ENCODE measurements at places on chromosomes 3 and 15.
A peak's percentile ranks its signal among the peaks of the same experiment; 100 is the strongest.

GRCh38 chr3:58900386-58900785, 149.4 kb downstream of the CFAP20DC start:
- no peak for DNase-seq

GRCh38 chr3:172441581-172441980, 6.7 kb downstream of the GHSR start:
- DNase-seq = no peak

DNA sequence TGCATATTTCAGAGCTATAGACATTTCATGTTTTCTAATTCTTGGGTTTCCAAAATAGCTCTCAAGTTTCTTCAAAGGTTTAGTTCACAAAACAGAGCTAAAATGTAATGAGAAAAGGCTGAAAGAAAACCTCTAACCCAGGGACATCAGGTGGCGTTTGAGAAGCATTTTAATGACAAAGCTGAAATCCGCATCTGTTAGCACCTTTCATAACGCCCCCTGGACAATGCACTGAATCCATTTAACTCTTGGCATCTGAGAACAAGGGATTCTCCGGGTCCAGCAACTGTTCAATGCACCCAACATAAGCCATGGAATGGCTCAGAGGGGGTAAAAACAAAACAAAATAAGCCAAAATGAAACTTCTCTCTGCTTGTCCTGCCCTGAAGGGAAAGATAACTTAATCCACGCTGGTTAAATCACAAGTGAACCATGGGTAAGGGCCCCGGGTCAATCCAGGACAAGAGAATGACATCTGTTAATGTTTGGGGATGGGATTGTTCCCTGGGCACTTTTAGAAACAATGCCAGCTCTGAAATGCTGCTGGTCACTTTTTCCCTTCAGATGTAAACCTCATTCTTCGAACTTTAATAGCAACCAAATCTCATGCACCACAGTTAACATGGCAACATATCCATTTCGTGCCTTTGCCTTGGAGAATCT, 466.2 kb upstream of the ADAMTS9 start:
- no peak for DNase-seq

- no peak for DNase-seq
Measured at GRCh38 chr15:56871185-56871584, 47.3 kb upstream of the TCF12 start.

GRCh38 chr15:67777773-67778172, 47.5 kb upstream of the SKOR1 start:
- DNase-seq = no peak

DNA sequence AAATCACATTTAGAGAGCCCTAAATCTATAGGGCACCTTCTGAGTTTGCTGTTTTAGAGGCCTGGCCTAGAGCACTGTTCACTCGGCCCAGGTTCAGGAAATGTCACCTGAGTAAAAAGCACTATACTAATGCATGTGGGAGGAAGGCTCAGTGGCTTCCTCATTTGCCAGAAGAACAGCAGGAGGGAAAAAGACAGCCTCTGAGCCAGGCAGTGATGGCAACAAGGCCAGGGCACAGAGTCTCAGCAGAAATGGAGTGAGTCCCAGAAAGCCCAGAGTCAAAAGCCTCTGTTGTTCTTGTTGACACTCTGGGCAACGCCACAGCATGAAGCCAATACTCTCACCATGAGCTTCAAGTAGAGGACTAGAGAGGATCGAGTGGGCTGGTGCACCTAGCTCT, 25.9 kb downstream of the LTF start:
- no peak for DNase-seq

GRCh38 chr15:72136170-72137051, 18.2 kb downstream of the SENP8 start:
- DNase-seq = no peak

DNA sequence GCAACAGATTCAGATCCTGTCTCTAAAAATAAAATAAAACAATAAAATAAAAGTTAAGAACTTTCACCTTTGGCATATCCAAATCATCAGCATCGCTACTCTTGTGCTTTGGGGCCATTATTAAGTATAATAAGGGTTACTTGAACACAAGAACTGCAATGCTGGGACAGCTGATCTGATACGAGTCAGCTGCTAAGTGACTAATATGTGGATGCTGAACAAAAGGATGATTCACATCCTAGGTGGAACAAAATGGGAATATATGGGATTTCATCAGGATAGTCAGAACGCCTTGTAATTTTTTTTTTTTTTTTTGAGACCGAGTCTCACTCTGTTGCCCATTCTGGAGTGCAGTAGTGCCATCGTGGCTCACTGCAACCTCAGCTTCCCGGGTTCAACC, 29.7 kb downstream of the BUB1B start:
- DNase-seq = no peak

DNA sequence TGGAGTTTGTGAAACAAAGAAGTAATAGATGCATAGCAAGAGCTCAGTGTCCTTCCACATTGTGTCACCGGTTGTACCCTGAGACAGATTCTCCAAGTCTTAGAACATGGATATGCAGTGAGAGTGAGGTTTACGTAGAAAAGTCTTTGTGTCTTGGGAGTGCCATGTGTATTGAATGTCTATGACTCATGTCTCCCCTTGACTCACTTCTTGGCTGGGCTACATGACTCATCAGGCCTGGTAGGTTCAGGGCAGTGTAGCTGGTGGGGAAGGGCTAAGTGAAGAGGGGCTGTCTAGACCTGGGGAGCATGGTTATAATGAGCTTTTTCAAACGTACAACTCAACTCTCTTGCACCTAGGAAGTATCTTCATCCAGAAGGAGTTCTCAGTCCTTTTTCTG, 167.4 kb downstream of the GAP43 start:
- DNase-seq = peak; percentile 19

- DNase-seq = no peak
Measured at GRCh38 chr3:101521211-101521701, 8.2 kb upstream of the SENP7 start.

GRCh38 chr3:155372281-155372680, 78.8 kb upstream of the STRIT1 start:
- DNase-seq = peak; percentile 24

- no peak for DNase-seq
Measured at GRCh38 chr3:5021116-5022092, 42.2 kb downstream of the BHLHE40 start.

- no peak for DNase-seq
Measured at GRCh38 chr3:63519426-63519825, 133.0 kb upstream of the SNTN start.

- DNase-seq = no peak
Measured at GRCh38 chr3:185049710-185050109, 103.2 kb downstream of the C3orf70 start.

DNA sequence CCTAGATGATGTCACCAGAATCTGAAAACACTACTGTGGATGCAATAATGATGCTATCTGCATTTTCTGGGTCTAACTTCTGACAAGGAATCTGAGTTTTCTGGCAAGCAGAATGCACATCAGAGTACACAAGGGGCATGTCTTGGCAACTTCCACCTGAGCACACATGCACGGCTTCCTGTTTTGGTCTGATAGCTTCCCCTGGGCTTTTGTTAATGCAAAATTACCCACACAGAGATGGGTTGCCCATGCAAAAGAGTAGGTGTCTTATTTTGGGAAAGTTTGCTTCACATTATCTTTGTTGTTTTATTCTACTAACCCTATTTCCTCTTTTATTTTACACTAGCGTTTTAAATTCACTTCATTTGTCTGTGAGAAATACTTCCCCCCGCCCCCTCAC, 74.2 kb upstream of the SATB1 start:
- no peak for DNase-seq

- no peak for DNase-seq
Measured at GRCh38 chr3:196813903-196814302, 53.8 kb upstream of the SENP5 start.

DNA sequence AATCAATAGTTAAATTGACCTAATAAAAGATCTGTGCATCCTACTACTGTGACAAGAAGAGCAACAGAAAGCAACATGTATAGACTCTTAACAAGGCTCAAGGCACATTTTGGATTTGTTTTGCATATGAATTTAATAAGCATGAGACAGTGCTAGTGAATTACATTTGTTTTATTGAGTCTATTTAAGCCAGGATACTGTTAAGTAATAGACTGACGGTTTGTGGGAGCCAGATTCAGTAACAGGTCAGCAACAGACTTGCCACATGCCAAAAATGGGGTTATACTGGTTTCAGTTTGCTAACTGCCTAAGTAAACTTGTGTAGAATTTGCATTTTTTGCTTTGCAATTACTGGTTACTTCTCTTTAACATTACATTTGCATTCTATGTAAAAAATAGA, 54.0 kb downstream of the MBNL1 start:
- DNase-seq = no peak

DNA sequence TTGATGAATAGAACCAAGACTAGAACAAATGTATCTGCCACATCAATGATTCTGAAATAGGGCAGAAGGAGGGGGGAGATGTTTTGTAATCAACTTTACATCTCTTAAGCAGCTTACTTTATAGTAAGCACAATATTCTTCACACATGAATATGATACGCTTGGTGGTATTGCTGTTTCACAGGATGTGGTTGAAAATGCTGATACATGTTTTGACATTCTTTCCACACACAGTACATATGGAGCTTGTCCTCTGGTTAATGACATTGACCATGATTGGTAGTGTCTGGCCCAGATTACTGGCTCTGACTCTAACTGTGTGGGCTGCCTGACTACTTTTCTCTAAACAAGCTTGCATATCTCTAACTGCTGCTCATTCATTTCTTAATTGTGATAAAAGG, 168.9 kb downstream of the KLHL25 start:
- no peak for DNase-seq

DNA sequence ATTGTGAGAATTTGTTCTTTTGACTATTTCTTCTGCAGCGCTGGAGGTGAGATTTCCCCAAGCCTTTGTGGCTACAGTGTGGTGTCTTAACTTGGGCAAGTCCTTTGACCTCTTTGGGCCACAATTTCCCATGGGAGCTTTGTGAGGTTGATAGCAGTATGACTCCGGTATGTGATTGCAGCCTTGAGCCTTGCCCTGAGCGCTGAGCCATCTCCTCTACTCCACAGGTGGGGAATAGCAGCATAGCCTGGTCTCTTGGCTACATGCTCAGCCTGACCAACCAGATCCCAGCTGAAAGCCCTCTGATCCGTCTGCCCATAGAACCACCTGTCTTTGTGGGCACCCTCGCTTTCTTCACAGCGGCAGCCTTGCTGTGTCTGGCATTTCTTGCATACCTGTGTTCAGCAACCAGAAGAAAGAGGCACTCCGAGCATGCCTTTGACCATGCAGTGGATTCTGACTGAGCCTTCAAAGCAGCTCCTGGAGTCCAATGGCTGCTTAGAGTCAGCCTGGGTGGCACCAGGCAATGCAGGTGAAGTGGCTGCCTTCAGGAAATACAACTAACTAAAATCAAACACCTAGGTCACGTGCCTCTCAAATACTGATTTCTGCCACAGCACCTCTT, 30.0 kb upstream of the RPL14 start:
- DNase-seq = no peak

DNA sequence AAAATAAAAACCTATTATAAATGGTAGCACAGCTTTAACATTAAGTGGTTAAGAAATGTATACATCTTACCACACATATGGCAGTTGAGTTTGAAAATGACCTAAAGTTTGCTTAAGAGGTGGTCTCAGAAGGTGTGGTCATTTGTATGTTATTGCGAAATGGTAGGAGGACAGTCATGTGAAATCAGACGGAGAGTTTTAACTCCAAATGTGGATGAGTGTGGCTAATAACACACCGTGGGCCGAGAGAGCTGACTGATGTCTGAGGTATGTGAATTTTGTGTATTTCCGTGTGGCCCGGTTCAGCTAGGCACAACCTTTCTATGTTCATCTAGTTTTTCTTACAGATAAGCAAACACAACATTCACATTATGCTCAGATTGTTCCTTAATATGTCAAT, 71.9 kb downstream of the ARNT2 start:
- DNase-seq = no peak

- DNase-seq = no peak
Measured at GRCh38 chr3:191549357-191549756, 88.4 kb downstream of the PYDC2 start.

GRCh38 chr3:129460572-129460971, 20.5 kb downstream of the IFT122 start:
- no peak for DNase-seq

DNA sequence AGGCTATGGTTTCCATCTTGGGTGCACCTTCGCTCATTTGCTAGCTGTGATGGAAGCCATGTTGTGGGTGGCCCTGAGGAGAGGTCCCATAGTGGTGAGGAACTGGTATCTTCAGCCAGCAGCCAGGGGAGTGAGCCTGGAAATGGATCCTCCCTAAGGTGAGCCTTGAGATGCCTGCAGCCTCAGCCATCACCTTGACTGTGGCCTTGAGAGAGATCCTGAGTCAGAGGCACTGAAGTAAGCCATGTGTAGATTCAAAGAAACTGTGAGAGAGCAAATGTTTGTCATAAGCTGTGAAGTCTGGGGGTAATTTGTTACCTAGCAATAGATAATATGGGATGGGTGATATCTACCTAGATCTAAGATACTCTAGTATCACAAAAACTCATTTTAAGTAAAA, 105.3 kb downstream of the SNRK start:
- DNase-seq = no peak

DNA sequence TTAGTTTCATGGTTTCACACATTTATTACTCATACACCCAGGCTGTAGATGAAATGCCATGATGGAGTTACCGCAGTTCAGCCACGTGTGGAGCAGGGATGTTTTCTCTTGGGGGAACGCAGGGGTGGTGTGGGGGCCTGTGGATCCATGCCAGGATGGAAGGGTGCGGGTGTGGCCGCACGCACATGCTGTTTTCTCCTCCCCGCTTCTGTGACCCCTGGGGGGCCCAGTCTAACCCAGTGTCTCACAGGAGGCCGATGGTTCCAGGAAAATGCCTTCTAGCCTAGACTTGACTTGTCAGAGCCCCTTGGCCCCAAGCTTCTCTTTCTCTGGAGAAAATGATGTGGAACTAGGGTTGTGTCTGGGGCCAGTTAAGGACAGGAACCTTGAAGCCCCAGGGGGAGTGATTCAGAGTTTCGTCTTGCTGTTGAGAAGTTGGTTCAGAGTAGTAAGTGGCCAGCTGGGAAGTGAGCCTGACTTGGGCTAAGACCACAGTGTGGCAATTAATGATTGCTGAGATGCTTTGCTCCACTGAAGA, 240.4 kb upstream of the BHLHE40 start:
- DNase-seq = no peak

DNA sequence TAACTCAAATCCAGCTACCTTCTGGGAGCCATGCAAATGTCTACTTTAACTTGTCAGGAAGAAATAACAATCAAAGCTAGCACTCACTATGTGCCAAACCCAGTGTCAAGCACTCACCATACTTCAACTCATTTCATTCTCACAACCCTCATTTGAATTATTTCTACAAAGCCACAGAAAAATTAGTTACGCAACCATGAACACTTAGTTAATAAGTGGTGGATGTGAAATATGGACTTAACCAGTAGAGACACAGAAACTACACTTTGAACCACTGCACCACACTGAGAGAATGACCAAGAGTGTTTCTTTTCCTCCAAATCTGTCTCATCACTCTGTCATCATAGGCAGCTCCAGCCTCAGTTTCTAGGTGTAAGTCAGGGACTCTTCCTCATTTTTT, 91.0 kb upstream of the MBNL1 start:
- DNase-seq = no peak

GRCh38 chr3:136753326-136753939, 1.3 kb upstream of the STAG1 start:
- DNase-seq = no peak
